ENCODE measurements at places on chromosomes 6 and 20.

DNA sequence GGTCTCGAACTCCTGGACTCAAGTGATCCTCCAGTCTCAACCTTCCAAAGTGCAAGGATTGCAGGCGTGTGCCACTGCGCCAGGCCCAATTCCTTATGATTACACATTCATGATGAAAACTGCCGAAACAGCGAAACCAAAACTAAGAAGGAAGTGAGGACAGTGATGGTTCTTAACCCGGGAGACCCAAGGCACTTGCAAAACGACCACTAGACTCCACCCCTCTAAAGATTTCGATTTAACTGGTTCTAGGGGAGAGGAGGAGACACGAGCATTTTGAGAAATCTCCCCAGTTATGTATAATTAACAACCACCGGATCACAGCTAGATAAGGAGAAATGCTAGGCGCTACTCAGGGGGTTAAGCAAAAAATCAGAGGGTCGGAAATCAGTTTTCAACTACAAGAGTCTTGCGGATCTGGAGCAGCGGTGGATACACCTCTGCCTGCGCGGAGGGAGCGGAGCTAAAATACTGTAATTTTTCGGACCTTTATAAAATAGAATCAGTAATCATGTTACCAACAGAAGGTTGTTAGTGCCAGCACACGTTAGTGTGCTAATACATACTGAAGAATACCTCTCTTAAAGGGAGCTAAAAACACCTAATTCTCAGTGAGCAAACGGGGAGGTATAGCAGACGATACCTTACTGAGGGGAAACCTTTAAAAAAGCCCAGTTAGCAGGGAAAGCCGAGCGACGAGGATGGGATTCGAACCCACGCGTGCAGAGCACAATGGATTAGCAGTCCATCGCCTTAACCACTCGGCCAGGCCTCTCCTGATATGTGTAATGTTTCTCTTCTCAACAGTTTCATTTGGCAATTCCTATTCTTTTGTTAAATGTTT is 60.0 kb upstream of the BTN3A2 start:
- peak; percentile 58 for DNase-seq

DNA sequence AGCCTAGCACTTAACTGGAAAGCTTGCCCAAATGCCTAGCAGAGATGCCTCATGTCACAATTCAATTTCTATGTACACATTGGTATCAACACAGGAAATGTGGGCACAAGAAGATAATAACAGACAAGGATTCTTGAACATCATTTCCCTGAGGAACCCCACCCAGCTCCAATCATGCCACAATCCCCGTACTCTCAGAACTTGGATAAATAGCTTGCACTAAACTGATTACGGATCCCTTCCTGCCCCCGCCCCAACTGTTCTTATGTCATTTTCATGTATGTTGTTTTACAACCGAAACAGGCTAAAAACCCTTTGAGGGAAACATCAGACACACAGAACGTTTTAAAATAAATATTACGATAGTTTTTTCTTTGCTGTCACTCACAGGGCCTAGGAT is 87.1 kb downstream of the BACH2 start:
- no peak for DNase-seq

DNA sequence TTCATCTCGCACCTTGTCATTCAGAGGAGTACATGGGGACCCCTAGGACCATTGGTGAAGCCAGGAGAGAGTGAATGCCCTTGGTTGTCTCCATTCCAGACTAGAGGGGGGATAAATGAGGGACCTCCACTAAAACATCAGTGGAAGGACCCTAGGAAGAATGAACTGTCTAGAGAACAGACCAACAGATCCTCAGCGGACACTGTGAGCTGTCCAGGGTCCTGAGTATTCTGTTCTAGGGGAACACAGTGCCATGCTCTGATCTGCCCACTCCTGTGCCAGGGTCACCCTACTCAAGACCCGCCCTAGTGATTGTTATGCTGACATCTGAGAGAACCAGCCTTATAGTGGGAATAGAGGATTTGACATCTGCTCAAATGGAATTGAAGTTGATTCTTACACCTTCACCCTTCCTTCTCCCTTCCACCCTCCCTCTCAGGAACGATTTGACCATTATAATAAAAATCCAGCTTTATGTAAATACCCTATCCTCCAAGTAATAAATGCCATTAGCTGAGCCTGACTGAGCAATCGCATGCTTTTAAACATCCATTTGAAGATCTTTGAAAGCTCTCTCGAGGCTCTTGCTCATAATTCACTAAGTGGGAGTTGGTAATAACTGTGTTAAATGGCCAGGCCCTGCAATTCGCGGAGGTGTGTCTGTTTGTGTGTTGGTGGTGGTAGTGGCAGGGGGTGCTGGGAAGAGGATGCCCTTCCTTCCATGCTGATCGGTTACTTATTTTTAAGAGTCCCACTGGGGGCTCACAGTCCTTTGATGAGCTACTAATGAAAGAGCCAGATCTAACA is 43.6 kb upstream of the SLC32A1 start:
- no peak for DNase-seq

GRCh38 chr6:162217058-162217457 is 510.5 kb downstream of the PRKN start:
- DNase-seq: no peak

DNA sequence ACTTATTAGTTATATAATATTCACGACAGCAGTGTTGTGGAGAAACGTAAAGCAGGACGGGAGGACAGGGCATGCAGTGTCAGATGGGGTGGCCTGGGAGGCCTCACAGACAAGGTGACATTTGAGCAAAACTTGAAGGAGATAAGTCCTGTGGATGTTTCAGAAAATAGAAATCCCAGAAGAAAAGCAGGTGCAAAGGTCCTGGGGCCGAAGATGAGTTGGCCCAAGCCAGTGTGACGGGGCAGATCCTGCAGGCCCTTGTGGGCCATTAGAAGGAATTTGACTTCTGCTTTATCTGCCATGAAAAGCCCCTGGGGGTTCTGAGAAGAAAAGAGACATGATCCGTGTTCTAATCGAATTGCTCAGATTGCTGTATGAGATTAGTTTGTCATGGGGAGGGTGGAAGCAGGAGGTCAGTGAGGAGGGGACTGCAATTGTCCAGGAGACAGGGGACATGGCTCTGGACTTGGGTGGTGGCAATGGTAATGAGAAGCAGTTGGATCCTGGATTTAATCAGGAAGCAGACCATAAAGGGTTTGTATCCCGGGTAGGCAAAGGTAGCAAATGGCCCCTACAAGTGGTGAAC is 437.4 kb upstream of the SULF2 start:
- DNase-seq: no peak

- no peak for DNase-seq
Observed at GRCh38 chr20:25525867-25526266, 59.5 kb downstream of the NINL start.

DNA sequence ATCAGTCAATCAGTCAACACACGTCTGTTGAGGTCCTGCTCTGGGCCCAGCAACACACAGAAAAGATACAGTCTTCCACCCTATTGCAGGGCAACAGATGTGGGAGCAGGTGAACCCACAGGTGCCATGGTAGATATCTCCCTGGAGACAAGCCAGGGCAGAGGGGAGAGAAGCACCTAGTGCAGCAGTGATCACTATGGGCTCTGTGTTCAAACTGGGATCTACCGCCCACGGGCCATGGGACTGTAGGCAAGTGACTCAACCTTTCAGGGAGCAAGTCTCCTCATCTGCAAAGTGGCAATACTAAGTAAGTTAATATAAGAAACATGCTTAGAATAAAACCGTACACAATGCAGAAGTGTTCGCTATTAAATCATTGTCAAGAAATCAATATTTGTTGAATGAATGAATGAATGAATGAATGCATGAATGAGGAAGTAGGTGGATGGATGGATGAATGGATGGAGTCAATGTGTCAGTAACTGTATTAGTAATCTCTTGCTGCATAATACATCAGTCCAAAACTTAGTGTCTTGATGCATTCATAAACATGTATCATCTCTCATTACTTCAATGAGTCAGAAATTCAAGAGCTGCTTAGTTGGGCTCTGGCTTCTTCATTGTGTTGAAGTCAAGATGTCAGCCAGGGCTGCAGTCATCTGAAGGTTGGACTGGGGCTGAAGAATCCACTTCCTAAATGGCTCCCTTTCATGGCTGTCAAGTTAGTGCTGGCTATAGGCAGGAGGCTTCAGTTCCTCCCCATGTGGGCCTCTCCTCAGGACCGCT is 31.9 kb upstream of the NFATC2 start:
- DNase-seq: no peak

DNA sequence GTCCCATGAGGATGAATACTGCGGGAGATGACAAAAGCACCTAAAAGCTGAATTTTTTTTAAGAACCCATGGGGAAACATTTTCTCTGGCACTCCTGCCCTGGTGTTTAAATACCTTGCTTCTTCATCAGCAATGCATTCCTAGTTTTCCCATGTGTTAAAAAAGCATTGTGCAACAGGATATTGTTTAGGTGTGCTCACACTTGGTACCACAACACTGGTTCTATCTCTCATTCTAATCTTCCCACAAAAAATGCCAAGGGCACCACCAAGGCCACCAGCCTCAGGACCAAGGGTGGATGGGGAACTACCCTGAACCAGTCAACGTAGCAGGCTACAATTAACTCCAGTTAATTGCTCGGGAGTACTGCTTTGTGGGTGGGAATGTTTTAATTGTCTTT is 50.9 kb downstream of the ALDH5A1 start:
- no peak for DNase-seq

GRCh38 chr6:105771313-105771970 is 314.7 kb upstream of the PRDM1 start:
- no peak for DNase-seq

GRCh38 chr6:106979435-106979884 is 4.9 kb upstream of the CD24 start:
- peak; percentile 83 for DNase-seq

Measured in NCI-H146 (cell line).